ENCODE measurements at places on chromosomes 2 and 18.

DNA sequence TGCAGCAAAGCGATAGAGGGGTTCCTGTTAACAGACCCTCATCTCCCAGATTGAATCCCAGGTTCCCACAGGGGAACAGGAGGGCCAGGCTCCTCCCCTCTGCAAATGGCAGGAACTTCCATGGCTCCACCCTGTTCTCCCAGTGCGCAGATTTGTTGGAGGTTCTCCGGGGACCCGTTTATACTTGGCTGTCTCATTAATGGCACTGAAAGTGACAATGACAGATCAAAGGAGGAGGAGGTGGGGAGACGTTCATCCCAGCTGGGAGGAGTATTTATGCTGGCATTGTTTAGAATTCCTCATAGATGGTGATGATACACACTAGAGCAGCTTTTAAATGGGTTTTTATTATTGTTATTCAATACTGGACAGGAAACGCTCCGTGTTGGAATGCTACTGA lies 186.9 kb downstream of the LRP1B start:
- no peak for DNase-seq

DNA sequence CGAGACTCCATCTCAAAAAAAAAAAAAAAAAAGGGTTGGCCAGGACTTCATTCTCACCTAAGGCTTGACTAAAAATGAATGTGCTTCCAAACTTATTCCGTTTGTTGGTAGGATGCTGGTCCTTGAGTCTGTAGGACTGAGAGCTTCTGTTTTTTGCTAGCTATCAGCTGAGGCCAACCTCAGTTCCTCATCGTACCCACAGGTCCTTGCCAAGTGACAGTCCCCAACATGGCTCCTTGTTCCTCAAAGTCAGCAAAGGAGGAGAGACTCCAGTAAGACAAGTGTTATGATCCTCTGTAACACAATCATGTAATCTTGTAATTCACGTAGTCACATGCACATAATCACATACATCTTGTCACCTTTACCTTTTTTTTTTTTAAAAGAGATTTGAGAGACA lies 37.0 kb downstream of the HAUS1 start:
- DNase-seq, result no peak

DNA sequence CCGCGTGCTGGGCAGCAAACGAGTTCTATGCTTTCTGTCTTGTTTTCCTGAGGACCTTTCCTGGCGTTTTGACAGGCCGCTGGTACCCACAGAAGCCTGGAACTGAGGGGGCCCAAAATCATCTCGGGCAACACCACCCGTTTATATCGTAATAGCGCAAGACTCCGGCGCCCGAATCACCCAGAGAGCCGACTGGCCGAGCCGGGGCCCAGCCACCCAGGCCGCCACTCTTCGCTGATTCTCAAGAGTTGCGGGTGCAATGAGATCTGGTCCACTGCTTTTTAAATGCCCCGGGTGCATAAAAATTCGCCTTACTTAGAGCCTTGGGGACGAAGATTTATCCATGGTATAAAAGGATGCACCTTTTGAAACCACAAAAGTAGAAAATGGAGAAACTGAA lies 6.2 kb upstream of the SPATA3 start:
- no peak for DNase-seq

GRCh38 chr18:44944461-44944860 lies 263.8 kb downstream of the SETBP1 start:
- no peak for DNase-seq

GRCh38 chr2:190280565-190281350 lies 38.9 kb downstream of the HIBCH start:
- no peak for DNase-seq

DNA sequence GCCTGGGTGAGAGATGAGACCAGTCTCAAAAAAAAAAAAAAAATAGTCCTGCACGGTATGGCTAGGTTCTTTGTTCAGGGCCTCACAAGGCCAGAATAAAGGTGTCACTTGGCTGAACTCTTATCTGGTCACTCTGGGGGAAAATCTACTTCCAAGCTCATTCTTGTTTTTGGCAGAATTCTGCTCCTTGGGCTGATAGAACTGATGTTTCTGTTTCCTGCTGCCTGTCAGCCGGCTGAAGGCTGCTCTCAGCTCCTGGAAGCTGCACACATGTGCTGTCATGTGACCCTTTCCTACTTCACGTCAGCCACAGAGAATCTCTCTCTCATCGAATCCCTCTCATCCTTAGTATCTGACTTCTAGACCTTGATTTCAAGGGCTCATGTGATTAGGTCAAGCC lies 10.4 kb downstream of the CSRNP3 start:
- DNase-seq, result no peak

DNA sequence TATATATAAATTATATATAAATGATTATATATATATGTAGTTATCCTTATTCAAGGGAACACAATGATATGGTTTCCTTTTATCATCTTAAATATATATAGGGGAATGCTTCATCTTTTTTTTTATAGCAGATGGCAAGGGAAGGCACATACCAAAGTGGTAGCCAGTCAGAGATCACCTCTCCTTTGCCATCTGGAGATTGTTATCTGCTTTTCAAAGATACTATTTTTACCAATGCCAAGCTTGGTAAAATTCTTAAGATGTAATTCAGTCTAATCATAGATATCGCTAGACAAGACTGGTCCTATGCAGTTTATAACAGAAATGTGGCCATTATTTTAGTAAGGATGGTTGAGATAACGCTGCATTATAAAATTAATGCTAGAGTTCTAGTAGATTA lies 64.7 kb upstream of the DSEL start:
- no peak for DNase-seq

GRCh38 chr2:106095478-106096298 lies 98.4 kb downstream of the UXS1 start:
- DNase-seq, result no peak

- DNase-seq, result no peak
Measured at GRCh38 chr18:27447930-27448329, 262.8 kb upstream of the CHST9 start.

- DNase-seq, result no peak
Measured at GRCh38 chr2:32732912-32733472, 105.1 kb downstream of the TTC27 start.

DNA sequence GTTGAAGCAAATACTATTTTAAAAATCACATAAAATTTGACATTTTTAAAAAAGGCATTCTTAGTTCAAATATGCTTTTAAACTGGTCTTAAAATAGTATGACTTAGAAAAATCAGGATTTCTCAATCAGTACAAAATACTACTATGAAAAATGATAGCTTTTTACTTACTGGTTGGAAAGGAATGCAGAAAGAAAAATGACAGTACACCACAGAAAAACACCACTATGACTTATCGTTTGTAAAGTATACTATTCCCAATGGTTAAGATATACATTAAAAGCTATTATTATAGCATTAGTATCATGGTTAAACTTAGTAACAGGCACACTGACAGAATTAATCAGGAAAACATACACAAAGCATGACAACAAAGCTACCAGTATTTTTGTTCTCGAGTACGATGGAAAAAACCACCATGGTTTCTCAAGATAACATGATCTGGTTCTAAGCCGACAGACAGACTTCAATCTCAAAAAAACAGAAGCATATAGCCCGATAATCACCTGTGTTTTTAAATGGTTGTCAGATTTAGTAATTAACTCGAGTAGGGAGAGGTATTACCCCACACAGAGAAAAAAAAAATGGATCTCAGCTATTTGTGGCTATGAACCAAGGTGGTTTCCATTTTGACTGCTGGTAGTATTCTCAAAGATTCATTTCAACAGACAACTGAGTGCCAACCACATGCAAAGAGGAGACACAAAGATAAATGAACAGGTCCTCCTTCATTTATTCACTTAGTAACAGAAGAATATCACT lies 39.1 kb downstream of the CUL3 start:
- DNase-seq, result no peak

- DNase-seq, result no peak
Measured at GRCh38 chr2:157672129-157672528, 43.5 kb upstream of the ACVR1C start.

- no peak for DNase-seq
Measured at GRCh38 chr2:68710336-68710735, 24.3 kb upstream of the ARHGAP25 start.

DNA sequence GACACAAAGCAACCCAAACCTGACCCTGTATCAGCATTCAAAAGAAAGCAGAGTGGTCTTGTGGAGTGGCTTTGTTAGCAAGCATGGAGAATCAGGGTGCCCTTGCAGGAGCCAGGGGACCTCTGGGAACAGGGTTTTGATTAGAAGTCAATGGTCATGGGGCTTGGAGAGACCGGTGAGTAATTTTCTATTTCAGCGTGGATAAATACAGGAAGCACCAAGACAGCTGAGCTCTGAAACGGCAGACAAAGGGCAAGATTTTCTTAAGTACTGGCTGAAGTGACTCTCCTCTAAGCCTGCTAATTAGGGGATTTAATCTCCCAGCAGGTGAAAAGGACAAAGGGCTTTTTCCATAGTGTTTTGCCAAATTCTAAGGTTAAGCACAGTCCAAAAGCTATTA lies 78.0 kb upstream of the GAREM1 start:
- DNase-seq, result peak; percentile 89

- DNase-seq, result no peak
Measured at GRCh38 chr2:237870754-237871651, 11.6 kb downstream of the RAMP1 start.

DNA sequence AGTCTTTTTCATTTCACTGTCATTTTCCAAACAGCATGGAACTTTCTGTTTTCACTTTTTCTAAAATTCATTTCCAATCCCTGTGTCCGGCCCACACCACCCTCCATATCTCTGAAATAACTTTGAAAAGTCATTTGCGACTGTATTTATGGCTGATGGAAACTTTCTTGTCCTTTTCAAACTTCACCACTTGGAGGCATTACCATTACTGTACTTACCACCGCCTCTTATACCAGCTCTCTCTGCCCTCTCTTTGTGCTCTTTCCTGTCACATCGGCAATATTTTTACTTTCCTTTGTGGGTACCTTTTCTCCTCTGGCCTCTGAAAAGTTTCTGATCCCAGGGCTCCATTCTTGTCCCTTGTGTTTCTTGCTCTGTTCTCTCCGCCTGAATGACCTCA lies 39.5 kb upstream of the IL1RL1 start:
- no peak for DNase-seq

GRCh38 chr2:57936216-57936615 lies 110.4 kb upstream of the VRK2 start:
- no peak for DNase-seq

Measured in NCI-H146 (cell line).